Right renal pelvis (tissue), 4 donors: ENCODE measurements at places on chromosomes 3 and 15.

- no peak for DNase-seq
These were observed 48.1 kb upstream of the XXYLT1 start for GRCh38 chr3:195319060-195319459.

- no peak for DNase-seq
These were observed 451.9 kb downstream of the FOXP1 start for GRCh38 chr3:71131375-71132314.

DNA sequence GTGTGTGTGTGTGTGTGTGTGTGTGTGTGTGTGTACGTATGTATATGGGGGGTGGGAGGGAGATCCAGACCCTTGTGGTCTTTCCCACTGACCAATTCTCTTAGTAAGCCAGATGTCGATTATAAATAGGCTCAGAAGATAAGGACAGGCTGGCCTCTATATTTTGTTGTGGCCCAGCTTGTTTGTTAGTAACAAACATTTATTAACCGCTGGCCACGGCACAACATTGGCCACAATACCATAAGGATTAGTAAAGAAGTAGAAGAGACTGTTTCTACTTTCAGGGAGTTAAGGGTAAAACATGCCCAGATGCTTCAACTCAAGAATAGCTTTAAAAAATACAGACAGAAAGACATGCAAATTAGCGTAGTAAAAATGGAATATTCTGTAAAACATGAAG is 58.1 kb downstream of the ABHD2 start:
- no peak for DNase-seq

DNA sequence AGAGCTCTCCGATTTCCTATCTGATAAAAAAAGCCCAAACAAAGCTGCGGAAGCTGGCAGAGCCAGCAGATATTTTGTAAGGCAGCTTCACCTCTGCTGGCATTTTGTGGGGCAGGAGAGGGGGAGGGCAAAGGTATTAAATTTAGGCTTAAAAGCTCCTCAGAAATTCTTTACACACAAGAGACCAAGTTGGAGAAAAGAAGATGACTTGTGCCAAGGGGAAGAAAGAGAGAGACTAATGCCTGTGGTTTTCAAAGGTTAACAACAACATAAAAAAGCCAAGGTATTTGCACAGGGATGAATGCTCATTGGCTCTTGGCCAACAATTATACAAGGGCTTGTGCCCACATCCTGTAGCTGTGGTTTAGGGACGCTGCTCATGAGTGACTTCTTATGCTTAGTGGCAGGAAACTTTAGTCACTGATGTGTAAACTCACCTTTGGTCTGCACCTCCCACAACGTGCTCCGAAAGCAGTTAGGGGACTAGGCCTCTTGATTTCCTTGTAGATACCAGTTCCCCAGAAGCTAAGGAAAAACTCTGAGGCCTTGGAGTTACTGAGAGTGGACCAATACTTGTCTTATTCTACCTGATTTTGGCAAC is 152.9 kb downstream of the TPRG1 start:
- peak; percentile 70 for DNase-seq

DNA sequence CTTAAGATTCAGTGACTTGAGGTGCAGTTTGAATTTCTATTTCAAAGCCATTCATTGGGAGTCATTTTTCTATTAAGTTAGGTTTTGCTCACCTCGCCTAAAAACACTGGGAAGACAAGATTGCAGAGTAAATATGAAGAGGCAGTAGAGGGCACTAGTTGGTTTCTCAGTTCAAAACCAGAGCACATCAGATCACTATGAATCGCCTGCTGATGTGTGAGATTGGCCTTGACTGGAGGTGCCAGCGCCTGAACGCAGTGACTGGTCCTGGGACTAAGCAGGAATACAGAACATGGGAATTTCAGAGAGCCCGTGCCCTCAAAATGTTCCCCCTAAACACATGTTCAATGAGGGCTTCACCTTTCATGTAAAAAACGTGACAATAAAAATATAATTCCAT is 229.0 kb downstream of the ITPR1 start:
- DNase-seq = no peak

GRCh38 chr3:71466483-71466882 is 117.0 kb downstream of the FOXP1 start:
- DNase-seq = no peak

GRCh38 chr15:88022716-88023115 is 233.8 kb downstream of the NTRK3 start:
- DNase-seq = no peak
